ENCODE measurements at places on chromosomes 4 and X.
A peak's percentile ranks its signal among the peaks of the same experiment; 100 is the strongest.

GRCh38 chrX:132594129-132594528 is 105.3 kb upstream of the MBNL3 start:
- DNase-seq: no peak

DNA sequence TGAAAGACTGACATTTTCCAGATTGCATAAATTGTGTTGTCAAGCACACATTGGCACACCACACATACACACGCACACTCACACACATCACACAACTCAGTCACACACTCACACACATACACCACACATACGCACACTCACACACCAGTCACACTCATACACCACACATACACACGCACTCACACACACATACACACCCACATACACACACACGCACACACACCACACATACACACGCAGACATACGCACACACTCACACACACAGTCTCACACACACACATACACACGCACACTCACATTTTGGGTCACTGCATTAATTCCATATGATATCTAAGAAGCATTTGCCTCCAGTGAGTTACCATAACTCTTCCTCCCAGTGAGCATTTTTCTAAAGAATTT is 578.3 kb upstream of the FRG1 start:
- DNase-seq: no peak

DNA sequence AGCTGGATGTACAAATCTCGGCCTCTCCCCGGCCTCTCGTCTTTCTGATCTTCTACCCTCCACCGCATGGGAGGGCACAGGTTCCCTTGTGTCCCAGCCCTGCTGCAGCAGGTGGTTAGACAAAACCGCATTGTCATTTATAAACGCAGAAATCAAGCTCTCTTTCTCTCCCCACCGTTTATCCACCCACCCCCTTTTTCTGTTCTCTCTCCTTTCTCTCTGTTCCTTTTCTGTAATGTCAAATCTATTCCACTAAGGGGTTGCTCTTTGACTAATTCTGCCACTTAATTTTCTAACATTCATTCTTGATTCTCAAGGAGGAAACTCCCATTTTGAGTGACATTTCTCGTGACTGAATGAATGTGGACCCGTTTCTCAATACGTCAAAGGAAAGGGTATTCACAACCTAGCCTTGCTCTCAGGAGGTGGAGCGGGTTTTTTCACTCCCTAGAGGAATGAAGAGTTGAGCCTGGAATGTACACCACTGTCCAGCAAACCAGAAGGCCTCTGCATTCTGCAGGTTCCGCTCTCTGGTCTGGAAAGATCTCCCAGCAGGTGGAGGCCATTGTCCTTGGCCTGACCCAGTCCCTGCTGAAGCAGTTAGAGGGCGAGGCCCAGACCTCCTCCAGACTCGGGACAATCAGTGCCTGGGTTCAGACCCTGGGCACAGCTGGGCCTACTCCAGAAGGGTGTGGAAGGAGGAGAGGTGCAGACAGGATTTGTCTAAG is 70.9 kb upstream of the ENPP6 start:
- DNase-seq: no peak

DNA sequence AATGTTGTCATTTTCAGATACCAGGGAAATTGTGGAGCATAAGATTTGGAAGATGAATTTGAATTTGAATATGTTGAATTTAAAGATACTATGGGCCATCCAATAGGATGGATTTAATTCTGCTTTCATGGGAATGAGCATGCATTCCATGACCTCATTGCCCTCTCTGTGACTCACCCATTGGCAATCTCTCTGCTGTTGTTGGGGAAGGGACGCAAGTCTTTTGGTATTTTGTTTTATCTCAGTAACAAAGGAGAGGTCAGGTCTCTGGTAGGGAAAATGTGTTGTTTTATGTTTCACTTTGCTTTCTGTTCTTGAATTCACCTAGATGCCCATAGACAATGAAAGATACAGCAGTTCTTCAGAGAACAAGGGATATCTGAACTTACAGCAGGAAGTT is 42.1 kb upstream of the MAGEA4 start:
- peak; percentile 86 for DNase-seq

DNA sequence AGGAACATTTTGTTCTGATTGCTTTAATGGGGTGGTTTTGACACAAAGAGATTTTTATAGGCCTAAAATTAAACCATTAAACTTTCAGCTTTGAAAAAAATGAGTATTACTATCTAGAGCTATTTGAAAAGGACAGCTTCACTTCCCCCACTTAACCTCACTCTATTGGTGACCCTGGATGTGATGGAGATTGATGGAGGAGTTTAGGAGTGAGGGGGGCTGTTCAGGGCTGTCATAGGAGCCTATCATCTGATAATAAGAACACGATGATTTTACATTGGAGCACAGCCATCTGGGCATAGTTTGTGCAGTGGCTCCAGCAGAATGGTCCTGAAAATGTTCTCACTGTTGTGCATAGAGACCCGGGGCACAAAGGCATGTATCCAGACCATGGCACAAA is 71.1 kb upstream of the EFNB1 start:
- DNase-seq: no peak

GRCh38 chr4:1122505-1122904 is 9.1 kb upstream of the RNF212 start:
- DNase-seq: no peak

DNA sequence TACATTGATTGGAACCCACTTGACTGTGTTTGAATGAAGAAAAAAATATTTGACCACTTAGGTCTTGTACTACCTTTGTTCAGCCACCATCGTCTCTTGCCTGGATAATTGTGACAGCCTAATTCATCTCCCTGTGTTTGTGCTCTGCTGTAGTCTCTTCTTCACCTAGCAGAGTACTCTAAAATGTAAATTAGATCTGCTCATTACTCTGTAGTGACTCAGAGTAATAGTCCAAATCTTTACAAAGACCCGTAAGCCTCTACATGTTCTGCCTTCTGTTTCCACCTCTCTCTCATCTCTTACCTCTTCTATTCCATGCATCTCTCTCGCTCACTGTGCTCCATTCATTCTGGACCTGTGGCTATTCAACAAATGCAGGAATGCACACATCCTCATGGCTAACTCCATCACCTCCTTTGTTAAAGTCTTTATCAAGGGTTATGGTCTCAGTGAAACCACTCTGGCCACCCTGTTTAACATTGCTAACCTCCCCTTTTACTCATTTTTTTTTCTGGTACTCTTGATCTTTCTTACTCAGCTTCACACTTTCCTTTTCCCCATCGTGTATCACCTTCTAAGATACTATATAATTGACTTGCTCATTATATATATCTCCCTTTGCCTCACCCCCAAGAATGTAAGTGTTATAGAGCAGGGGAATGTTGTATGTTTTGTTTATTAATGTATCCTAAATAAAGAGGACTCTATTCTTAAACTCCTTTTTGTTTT is 98.4 kb downstream of the STIM2 start:
- DNase-seq: no peak

GRCh38 chrX:2967998-2968909 is 38.1 kb upstream of the ARSH start:
- peak; percentile 71 for DNase-seq

- peak; percentile 7 for DNase-seq
Measured at GRCh38 chr4:3010577-3010976, 47.2 kb downstream of the GRK4 start.

- DNase-seq: no peak
Measured at GRCh38 chrX:17685026-17685425, 52.3 kb upstream of the SCML1 start.

DNA sequence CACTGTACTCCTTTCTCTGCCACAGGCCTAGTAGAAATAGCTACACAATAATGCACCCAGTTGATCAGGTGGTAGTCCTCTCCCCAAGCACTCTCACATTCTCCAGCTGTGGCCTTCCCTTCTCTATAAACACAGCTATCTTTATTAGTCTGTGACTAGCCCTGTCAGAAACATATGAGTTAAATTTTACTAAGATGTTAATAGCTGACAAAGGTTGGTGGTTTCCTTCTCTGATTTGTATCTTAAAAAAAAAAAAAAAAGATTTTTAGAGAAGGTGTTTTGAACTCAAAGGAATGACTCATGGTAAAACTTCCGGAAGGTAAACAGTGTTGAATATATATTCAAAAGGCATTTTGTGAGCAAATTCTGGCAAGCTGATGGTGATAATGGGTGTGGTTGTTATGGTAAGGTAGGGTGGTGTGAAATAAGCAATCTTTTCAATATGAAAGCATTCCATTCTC is 327.4 kb downstream of the PPP3CA start:
- DNase-seq: peak; percentile 29

DNA sequence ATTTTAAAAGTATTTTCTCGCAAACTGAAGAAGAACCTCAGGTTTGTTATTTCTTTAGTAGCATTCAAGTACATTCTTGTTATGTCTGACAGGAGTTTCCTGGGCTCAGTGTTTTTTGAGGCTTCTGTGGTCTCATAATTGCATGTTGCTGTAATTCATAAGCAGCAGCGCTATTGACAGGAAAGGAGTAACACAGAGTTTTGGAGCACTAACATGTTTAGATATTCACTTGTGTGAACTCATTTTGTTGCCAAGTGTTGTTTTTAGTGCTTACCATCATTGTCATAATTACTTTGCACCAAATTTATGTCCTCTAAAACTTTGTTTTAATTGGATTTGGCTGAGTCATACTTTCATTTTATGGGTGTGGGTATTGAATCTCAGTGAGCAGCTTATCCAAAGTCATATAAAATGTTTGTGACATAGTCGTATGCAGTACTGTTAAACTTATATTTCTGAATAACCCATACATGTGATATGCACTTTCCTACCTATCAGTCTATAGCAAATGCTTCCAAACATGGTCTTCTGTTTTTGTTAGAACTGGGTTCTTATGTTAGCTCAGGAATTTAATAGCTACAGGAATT is 358.7 kb upstream of the CTSO start:
- peak; percentile 69 for DNase-seq

GRCh38 chr4:24659241-24659961 is 75.0 kb upstream of the DHX15 start:
- no peak for DNase-seq

- DNase-seq: peak; percentile 77
Measured at GRCh38 chr4:150244600-150244999, 166.4 kb downstream of the DCLK2 start.

DNA sequence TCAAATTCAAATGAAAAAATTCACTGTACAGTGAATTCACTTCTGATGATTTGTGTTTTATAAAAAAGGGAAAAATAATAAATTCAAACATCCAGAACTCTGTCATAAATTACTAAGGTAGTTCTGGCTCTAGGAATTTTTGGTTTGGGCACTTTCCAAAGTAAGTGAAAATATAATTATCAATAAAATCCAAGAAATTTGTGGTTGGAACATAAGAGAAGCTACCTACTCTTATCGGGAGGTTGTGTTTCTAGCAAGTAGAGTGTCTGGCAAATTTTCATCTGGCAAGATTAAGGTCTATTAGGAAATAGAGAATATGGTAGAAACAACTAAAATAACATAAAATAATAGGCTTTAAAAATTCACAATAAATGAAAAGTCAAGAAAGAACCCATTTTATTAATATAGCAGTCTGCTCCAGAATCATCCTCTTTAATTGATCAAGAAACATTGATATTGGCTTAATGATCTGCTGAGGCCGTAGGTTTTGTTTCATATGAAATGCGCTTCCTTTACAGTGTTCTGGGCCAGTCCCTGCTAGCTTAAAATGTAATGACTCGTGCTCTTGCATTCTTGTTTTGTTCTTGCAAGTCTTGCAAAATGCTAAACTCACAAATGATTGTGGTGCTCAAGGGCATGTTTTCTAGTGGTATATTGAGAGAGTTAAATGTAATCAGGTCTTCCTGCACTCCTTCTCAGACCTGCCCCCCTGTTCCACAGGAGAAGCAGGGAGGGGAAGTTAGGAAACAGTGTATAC is 331.4 kb downstream of the RAPGEF2 start:
- peak; percentile 66 for DNase-seq

GRCh38 chrX:130075777-130076176 is 34.5 kb downstream of the ELF4 start:
- no peak for DNase-seq

- no peak for DNase-seq
Measured at GRCh38 chrX:120291211-120291610, 20.1 kb downstream of the TMEM255A start.

- DNase-seq: no peak
Measured at GRCh38 chr4:89403826-89404225, 96.2 kb upstream of the GPRIN3 start.

GRCh38 chr4:1538941-1539772 is 132.9 kb upstream of the NKX1-1 start:
- no peak for DNase-seq

DNA sequence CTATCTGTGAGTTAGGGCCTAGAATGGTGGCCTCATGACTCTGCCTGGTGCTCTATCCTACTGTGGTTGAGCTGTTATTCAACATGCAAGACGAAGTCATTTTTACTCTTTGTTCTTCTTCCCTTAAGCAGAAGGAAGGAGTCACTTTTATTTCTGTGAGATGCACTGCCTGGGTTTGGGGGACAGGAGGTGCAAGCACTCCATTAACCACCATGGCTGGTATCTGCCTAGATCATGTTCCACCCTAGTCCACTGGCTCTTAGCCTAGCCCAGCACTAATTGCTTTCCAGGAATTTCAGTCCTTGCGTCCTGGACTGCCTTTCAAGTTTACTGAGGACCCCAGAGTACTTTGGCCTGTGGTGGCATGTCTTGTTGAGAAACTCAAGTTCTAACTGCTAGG is 1182.7 kb downstream of the FSTL5 start:
- no peak for DNase-seq

GRCh38 chr4:21775703-21776102 is 172.9 kb downstream of the KCNIP4 start:
- DNase-seq: no peak

DNA sequence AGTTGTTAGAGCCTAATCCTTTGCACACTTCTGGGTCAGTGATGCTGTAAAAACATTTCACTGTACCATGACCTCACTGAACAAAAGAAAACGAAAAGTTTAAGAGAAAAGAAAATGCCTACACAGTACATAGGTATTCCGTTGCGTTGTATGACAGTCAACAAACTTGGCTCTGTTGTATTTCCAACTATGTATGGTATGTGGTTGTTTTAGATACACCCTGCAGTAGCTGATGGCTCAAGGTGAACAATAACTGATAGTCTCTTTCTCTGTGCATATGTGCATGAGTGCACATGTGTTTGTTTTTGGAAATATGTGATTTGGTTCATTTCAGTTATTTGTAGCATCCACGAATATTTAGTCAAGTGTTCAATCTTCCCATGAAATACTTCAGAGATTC is 176.0 kb downstream of the BMPR1B start:
- peak; percentile 34 for DNase-seq

GRCh38 chr4:67779631-67780030 is 25.4 kb upstream of the GNRHR start:
- no peak for DNase-seq

GRCh38 chr4:182228991-182229577 is 14.1 kb upstream of the TENM3 start:
- no peak for DNase-seq

- peak; percentile 59 for DNase-seq
Measured at GRCh38 chrX:47706575-47706974, 47.6 kb upstream of the UXT start.

DNA sequence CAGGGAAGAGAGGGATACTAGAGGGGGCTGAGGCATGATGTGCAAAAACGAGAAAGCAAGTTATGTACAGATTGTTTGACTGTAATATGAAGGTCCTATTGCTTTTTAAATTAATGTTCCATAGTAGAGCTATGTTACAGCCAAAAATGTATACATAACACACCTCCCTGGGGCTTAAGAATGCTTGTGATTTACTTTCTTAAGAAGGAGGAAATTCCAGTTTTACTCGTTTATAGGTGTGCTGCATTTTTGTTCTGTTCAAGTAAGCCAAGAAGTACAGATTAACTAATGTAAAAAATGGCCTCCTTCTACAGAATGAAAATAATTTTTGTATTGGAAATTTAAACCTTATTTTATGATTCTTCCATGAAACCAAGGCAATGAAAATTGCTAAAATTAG is 614.4 kb upstream of the NR3C2 start:
- DNase-seq: no peak

GRCh38 chrX:6885396-6885795 is 262.1 kb upstream of the STS start:
- no peak for DNase-seq

All from iris pigment epithelial cell (primary cell).